Calu3 (cell line): ENCODE measurements at places on chromosomes 5 and 9. TPM values are rescaled to one million over a fixed set of nuclear protein-coding genes. Genes with fewer than 3 reads are reported as not detected.

DNA sequence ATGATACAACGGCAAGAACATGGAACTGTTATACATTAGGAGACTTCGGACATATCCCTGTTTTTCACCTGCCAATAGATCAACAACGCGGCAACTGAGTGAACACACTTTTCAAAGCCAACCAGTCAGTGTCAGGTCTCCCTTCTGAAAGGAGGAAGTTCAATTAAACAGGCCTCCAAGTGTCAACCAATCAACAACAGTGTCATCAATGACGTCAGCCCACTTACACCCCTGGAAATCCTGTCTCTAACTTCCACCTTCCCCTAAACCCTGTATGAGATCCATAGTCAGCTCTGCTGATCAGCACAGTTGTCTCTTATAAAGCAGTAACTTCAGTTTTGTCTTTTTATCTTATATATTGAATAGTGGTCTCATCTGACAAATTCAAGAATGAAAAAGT lies 36.6 kb downstream of the DMRT3 start:
- DNase-seq = no peak

DNA sequence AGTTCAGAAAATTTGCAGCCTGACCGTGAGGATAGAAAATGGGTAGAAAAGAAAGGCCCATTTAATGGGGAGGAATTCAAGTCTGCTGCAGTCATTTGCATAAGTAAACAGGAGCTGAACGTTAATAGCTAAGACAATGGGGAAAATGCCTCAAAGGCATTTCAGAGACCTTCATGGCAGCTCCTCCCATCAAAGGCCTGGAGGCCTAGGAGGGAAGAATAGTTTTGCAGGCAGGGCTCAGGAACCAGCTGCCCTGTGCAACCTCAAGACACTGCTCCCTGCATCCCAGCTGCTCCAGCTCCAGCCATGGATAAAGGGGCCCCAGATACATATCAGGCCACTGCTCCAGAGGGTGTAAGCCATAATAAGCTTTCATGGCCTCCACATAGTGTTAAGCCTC lies 32.2 kb upstream of the CDH18 start:
- DNase-seq = no peak

DNA sequence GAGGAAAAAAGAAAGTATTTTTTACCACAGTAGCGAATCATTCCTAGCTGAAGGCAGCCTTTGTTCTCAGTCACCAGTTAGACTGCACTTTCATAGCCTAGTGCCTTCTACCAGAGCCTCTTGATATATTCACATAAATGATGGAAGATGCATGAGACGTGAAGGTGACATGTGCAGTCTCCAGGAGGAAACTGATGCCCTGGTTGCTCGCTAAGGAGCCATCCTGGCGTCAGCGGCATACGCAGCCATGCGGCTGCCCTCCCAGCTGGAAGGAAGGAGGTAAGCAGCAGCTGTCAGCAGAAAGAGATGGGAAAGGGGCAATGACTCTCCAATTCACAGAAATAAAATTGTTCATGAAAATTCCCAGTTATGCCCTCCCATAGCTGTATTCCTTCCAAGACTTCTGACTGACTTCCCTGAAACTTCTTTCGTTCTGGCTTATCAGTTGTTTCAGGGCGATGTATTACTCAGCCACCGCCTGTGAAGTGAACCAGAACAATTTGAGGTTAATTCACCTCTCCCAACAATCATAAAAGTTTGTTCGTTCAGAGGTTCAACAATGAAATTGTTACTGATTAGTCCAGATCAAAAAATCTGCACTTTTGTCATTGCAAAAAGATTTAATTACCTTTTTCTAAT lies 331.2 kb downstream of the NR2F1-AS1 start:
- peak; percentile 33 for DNase-seq

The TCF7 gene
- total RNA-seq = 13.6 and 16.8 TPM in 2 replicates

GRCh38 chr9:22682961-22683699 lies 236.5 kb downstream of the DMRTA1 start:
- DNase-seq = no peak

GRCh38 chr5:81656783-81657182 lies 94.1 kb downstream of the SSBP2 start:
- DNase-seq = no peak

DNA sequence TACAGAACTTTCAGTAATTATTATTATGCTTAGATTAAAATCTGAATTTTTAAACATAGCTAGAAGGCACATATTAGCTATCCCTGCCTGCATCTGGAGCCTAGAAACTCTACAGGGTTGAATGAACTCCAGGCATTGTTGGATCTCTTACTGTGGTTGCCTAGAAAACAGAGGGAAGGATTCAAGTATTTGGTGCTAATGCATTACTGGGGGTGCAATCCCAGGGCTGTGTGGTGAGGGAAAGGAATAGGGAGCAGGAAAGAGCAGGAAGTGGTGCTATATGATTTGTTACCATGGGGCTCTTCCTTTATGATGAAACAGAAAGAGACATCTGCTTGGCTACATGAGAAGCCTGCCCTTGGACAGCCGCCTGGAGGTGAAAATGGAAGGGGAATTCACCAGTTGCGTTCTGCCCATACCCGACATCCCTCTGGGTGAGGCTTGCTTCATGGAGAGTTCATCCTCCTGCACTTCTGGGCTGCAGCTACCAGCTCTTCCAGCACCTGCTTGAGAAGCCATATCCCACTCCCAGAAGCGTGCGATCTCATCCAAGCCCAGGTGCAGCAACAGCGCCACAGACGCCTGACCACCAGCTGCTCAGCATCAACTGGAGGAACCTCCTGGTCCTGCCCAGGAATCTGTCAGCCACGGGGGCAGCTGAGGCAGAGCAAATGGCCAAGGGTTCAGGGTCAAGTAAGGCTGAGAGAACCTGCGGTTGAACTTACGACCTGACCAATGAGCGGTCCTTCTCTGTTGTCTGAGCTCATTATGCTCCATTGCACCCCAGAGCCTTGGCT lies 362.8 kb downstream of the SEMA5A start:
- DNase-seq = no peak

- DNase-seq = no peak
These were observed 43.8 kb downstream of the ZNF618 start for GRCh38 chr9:113919871-113920270.

DNA sequence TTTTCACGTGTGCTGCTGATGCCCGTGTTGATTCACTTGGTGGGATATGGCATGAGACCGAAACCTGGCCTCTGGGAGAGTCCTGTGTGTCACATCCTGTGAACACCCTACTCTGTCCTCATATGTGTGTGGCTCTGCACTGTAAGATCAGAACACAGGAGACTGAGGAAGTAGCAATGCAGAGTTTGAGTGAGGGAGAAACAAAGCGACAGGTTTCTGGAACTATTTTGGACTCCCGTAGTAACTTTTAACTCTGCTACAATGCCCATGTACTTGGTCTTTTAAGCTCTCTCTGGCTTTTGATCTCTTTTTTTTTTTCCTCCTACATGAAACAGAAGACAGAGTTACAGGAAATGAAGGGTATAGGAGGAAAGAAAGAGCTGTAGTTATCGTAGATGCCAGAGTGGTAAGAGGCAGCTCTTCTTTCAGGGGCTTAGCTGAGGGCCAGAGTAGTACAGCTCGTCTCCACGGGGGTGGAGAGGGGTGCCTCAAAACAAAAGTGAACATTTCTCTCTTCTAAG lies 26.6 kb downstream of the GRAMD2B start:
- no peak for DNase-seq

GRCh38 chr5:164481270-164481669 lies 975.9 kb downstream of the MAT2B start:
- no peak for DNase-seq
